Aorta (tissue), 5 donors: ENCODE measurements at places on chromosomes 11 and 22.

- DNase-seq: peak; percentile 66
These were observed 48.9 kb downstream of the RTL6 start for GRCh38 chr22:44449061-44449682.

DNA sequence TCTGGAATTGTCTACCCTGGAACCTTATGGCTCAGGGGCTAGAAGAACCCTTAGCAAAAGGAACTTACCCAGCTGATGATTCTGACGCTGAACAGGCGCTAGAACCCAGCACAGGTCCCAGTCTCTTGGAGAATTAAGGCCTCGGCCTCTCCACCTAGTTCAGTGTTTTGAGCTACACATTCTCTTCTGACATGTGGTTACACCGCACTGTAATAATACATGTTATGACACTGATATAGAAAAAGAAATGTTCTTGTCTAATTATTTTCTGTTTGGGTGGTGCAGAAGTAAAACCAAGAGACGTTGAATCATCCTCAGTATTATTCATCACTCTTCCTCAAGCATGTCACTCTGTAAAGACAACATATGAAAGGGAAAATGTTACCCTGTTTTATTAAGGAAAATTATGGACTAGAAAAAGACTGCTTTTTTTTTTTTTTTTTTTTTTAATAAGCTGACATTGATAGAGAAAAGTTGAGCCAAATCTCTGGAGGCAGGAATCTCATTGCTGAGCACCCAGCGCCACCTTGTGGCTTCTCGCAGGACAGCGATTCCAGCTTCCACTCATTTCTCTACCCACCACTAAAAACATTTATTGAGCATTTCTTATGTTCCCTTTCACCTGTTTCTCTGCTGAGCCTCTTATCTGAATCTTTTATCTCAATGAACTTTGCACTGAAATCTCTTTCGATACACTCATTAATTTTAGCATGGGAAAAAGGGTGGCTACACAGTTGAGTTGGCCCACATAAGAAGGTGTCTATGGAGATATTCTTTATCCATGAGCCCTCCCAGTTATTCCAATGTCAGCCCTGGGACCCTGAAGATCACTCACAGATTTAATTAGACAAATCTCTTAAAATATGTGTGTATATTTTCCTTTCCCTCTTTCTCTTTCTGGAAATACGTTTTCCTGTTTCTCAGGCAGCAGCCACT lies 12.6 kb upstream of the APLNR start:
- peak; percentile 62 for DNase-seq

DNA sequence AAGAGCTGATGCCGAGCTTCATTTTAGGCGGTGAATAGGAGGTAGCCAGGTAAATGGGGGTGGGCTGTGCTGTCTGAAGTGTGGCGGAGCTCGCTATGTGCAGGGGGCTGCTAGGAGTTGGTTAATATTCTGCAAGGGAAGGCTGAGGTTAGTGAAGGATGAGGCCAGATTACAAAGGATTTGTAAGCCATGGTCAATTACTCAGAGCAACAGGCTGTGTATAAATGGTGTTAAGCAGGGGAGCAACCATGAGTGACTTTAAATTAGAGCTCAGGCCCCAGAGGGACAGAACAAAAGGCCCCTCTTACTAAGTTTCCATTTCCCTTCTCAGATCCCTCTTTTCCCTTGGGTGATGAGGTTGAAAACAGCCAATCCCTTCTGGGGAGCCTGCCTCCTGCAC lies 7.3 kb upstream of the MCAM start:
- DNase-seq: no peak

- no peak for DNase-seq
These were observed 5.8 kb upstream of the GCAT start for GRCh38 chr22:37801946-37802309.

- DNase-seq: no peak
These were observed 49.1 kb downstream of the C11orf91 start for GRCh38 chr11:33651555-33651954.

GRCh38 chr11:58905011-58905720 lies 34.1 kb upstream of the GLYATL1 start:
- DNase-seq: no peak
